ENCODE measurements at places on chromosomes 3 and 15.

DNA sequence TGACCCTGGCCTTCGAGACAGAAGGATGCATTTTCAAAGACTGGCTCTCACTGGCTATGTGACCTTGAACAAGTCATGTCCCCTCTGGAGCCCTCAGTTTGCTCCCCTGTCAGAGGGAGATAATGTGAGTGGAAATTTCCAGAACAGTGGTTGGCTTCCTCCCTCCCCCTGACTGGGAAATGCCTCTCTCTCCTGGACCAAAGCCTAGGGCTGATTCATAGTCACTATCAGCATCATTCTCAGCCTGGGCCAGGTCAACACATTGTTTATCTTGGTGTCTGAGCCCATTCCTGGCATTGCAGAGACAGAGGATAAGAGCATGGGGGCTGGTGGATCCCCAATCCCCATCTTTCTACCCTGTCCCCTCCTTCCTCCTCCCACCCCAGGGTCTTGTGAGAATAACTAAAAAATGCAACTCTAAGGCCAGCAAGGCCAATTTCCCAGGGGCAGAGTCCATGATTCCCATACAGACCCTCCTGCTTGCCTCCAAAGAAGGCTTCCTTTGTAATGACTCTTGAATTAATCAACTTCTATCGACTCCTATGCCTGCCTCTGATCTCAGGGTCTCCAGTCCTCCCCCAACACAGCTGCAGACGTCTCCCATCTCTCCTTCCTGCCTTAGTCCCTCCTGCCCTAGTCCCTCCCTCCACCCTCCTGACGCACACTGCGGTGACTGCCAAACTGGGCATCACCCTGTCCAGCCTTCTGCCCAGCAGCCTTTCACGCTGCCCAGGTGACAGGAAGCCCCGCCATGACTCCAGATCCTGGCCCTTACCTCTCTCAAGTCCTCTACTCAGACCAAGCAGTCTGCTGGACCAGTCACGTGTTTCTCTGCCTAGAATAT is 35.4 kb upstream of the CORO2B start:
- no peak for DNase-seq

DNA sequence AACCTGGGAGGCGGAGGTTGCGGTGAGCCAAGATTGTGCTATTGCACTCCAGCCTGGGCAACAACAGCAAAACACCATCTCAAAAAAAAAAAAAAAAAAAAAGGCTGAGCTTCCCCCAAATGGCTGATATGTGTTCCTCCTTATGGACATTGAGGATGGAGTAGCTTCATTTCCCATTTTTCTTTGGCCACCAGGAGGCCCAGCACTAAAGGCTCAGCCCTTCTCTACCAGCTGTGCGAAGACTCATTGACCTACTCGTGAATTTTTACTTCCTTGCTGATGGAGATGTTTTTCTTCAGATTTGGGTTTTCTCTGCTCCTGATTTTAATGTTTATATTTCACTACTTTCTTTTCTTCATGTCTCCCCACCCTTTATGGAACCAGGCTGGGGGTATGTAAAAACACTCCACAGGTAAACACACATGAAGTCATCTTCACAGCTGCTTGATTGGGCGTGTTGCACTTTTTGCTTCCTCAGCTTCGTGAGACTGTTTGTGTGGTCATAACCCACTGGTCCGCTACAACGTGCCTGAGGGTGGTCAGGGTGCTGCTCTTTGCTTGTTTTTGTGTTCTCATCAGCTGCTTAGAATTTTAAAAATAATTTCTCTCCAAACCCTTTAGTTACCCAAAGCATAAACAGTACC is 13.5 kb downstream of the SEMA4B start:
- DNase-seq: no peak

DNA sequence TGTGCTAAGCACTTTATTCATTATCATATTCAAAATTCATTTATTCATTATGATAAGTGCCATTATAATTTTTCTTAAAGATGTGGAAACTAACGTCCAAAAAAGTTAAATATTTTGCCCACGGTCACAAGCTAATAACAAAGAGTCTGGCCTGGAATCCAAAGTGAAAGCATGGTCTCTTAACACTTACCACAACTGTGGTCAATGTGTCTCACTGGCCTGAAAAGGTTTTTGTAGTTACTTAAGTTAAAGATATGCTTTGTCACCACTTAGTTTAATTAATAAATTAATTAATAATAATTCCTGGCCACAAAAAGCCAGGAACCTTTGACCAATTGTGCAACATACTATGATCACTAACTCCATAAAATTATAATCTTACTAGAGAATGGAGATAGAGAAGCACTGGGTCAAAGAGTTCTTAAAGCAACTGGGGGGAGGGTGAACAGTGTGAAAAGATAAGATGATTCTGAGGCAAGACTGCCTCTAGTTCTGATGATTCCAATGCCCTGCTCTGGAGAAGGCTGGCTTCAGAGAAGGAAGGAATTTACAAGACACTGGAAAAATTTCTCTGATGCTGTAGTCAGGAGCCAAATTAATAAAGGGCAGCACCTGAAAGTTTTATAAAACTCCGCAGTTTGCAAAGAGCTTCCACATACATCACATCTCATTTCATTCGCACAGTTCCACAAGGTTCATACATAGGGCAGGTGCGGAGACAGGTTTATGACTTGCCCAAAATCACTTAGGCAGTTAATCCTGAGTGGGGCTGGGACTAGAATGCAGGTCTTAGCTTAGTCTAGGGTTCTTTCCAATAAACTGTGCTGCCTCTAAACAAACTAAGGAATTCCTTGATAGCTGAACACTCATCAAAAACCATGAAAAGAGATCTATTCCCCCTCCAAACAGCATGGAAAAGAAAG is 32.5 kb downstream of the NPTN start:
- DNase-seq: no peak

DNA sequence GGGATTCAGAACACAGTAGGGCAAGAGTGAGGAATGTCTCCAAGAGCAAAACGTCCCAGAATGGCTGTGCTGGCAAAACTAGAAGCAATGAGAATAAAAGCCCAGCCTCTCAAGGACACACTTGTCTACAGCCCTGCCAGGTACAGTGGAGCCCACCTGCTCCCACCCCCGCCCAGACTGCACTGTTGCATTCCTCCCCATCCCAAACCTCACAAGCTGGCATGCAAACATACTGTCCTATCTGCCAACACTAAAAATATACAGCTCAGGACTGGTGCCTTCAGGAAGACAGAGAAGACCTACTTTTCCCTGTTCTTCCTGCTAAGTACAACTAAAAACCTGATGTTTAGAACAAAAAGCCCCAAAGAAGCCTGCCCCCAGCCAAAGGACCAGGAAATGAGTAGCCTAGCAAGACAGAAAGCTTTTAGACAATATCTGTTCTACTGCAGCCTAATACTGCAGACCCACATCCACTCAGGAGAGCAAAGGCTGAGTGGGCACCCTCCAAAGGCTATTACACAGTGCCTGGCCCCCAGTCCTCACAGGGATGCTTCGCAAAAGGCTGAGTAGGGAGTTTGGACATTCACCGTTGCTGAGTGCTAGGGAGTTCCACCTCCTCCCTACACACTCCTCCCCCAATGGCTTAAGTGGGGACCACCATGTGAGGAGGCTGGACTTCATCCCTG is 13.5 kb downstream of the OCA2 start:
- DNase-seq: no peak

GRCh38 chr3:23944007-23944783 is 891 bp upstream of the NR1D2 start:
- DNase-seq: no peak

Data from NCI-H1436 treated with DMSO at 0.1 percent for 48 hours (cell line).